ENCODE measurements at places on chromosomes 2 and 18.

DNA sequence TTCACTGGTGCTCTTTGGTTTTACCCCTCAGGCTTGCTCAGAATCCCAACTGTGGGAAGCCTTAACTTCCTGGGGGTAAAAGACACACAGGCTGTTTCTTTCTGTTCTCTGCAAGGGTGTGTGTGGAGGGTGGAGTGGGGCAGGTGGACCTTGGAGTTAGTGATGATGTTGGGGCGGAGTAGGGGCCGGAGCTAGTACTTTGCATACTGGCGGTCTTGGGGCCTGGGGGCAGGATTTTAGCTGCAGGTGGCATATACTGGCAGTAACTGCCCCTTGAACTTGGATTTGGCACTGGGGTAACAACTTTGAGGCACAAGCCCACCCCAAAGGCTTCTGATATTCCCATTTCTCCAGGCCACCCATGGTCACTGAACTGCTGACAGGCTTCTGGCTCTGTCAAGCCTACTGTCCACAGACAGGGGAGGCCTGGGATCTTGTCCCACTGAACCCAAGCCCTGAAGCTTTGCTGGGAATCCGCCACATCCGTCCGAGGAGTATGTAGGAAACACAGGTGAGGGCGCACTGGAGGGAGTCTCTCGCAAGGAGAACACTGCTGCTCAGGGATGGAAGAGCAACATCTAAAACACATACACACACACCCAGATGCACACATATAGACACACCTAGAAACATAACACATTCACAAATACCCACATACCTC lies 258.9 kb downstream of the DYSF start:
- no peak for DNase-seq

DNA sequence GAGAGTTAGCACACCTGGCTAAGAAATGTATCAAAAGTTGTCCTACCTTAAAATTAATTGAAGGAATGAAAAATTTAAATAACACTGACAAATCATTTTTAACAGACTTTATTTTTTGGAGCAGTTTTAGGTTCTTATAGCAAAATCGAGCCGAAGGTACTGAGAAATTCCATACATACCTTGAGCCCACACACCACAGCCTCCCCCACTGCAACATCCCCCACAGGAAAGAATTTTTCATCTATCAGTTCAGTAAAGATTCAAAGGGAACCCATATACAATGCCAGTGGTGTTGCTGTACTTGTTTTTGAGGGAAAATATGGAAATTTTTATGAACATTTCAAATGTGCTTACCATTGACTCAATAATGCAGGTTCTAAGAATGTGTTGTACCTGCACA lies 169.8 kb upstream of the HS6ST1 start:
- DNase-seq: peak; percentile 19

DNA sequence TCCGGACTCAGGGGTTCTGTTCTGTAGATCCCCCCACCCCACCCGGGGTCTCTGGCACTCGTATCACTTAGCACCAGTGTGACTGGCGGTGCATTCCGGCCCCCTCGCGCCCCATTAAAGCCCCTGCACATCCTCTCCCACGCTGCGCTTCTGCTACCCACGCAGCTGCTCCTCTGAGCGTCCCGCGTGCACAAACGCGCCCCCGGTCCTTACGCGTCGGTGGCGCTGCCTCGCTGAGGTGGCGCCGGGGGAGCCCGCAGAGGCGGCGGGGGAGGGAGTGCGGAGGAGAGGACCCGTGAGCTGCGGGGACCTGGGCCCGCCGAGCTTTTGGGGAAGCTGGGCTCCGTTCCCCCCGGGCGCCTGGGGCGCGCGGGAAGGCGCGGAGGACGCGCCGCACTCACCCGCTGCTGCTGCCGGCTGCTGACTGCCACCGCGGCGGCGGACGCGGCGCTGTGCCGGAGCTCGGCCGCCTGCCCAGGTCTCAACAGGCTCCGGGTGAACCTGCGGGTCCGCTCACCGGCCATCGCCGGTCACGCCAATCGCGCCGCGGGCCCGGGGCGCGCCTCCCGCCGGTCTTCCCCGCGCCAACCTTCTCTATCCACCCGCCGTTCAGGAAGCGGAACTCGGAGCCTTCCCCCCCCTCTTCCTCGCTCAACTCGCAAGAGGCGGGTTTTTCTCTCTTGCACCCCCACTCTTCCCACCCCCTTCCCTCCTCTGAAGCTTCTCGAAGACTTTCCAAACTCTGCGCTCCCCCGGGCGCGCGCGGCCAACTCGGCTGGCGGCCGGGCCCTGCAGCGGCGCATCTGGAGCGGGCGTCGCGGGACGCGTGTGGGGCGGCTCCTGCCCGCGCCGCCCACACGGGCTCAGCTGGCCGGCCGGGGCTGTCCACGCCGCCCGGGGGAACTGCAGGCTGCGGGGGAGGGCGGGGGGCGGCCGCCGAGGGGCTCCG lies at the start of gene DOCK10:
Gene DOCK10 (minus strand): TSS at position 618 of the 949 bp plus-strand sequence. CDS start 94 bp downstream, at position 524.
- peak; percentile 46 for DNase-seq

- no peak for DNase-seq
Measured at GRCh38 chr2:106664669-106665068, 177.5 kb downstream of the CD8B2 start.

DNA sequence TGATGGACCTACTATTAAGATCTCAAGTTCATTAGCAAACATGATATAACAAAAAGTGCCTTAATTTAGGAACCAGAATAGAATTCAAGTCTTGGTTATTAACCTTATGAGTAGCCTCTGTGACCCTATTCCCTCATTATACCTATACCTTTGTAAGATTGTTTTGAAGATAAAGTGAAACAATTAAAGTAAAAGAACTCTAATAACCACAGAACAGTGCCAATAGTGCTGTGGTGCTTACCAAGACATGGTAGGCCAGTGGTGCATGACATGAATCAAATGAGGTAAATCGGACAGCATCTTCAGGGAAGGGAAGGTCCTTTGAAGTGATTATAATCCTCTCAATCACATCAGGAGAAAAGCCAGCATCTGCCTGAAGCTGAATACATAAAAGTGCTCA lies 36.4 kb downstream of the METTL4 start:
- DNase-seq: no peak

- DNase-seq: peak; percentile 90
Measured at GRCh38 chr2:127149384-127149783, 42.4 kb upstream of the BIN1 start.

DNA sequence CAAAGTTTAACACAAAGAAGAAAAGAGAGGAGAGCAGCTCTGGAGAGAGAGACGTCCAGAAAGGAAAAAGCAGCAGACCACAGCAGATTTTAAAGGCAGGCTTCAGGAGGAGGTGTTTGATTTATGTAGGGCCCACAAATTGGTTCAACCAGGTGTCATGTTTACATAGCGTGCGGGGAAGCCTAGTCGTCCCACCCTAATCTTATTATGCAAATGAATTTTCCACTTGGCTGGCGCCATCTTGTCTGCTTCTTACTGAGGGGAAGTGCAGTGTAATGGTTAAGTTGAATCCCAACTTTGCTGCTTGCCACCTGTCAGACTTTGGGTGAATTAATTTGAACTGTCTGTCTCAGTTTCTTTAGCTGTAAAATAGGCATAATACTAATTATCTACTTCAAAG lies 282.4 kb upstream of the CYRIA start:
- DNase-seq: no peak

DNA sequence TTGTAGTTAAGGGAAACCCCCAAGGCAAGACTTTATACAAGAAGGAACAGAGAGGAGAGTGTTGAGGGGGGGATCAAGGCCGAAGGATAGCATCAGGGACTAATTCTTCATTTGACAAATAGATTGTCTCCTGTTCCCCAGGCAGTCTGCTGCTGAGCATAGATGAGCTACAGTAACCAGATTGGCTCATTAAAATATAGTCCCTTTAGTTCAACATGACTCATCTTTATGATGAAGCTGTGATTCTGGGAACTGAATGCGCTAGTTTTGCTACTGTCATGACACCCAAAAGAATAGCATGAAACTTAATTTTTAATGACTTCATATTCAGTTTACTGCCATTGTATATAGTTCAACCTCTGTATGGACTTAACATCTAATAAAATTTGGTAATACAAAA lies 35.5 kb downstream of the TMEFF2 start:
- no peak for DNase-seq

DNA sequence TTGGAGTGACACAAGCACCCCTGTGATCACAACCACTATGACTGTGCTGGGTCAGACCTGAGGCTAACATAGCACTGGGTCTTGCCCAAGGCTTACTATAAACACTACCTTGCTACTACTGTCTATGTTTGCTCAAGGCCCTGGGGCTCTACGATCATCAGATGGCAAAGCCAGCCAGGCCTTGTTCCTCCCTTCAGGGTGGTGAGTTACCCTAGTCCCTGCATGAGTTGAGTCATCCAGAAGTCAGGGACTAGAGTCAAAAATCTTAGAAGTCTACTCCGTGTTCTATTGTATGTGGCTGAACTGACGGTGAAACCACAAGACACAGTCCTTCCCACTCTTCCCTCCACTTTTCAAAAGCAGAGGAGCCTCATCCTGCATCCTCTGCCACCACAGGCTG lies 551.2 kb upstream of the FSIP2 start:
- no peak for DNase-seq

DNA sequence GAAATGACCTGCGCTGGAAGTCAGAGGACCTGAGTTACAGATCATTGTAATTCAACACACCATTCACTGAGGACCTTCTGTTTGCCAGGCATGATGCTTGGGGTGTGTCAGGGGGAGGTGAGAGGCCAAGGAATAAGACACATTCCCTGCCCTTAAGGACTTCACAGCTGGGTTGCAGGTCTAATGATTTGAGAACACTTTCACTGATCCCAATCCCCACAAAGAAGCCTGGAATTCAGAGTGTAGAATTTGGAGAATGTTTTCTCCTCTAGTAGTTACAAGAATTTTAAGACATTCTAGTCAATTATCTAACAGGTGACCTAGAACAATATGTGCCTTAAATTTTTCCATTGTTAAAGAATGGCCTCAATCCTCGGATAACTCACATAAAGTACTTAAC lies 322.4 kb downstream of the TNS1 start:
- DNase-seq: no peak

DNA sequence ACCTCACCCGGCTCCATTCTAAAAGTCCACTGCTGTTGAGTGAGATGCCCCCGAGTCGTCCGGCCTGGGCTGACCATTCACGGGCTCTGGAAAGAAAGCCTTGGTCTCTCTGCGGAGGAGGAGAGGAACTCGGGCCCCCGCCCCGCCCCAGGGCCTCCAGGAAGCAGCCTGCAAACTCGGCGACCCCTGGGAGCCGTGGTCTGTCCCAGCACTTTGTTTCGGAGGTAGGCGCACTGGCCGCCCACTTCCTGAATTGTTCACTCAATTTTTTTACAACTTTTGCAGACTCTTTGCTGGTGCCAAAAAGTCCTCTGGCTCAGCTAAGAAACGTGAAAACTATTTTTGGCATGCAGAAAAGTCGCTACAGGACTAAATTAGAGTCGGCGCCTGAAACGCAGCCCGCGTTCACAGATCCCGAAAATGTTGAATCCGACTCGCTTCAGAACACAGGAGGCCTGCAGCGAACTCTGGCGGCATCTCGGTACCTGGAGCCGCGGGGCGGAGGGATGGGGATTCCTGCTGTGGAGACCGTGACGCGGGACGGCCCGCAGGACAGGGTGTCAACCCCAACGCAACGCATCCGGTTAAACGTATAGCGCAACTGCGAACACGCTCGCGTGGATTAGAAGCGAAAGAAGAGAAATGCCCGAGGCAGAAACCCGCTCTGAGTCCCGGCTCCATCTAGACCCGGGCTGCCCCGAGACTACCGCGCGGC lies 1.5 kb downstream of the PXDN start:
- DNase-seq: peak; percentile 95

DNA sequence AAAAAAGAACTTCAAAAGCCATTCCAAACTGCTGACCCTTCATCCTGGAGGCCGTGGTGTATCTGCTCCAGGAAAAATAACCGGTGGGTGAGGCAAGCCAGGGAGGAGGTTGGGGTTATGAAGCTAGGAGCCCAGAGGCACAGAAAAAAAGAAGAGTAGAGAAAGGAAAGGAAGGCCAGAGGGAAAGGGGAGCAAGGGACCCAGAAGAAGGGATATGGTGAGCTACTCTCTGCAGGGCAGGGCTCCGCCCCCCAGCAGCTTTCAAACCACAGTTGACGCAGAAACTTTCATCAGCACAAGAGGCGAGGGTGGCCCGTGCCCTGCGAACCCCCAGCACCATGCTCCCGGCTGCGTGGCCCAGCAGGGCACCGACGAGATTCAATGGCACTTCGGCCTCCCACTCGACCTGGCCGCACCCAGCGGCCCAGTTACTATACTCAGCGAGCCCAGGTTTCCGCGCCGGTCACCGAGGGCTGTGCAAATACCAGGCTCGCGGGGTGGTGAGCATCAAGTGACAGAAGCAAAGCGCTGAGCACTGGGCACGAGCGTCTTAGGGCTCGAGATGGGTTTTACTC lies 665 bp downstream of the MCM6 start:
- peak; percentile 50 for DNase-seq

DNA sequence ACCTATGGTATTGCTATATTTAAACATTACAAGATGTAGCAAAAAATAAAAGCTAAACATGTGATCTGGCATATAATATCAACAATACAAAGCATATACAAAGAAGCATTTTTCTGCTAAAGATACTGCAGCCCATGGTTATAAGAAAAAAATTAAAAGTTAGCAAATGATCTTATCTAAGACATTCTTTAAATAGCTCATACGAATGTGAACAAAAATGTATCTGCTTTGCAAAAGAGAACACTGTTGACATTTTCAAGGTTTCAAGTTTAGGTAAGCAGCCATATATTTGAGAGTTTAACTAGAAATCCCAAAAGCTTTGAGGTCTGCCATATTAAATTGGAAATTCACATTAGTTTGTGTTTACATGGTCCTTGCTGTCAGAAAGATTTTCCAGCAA lies 301.0 kb upstream of the SLC39A10 start:
- peak; percentile 13 for DNase-seq

DNA sequence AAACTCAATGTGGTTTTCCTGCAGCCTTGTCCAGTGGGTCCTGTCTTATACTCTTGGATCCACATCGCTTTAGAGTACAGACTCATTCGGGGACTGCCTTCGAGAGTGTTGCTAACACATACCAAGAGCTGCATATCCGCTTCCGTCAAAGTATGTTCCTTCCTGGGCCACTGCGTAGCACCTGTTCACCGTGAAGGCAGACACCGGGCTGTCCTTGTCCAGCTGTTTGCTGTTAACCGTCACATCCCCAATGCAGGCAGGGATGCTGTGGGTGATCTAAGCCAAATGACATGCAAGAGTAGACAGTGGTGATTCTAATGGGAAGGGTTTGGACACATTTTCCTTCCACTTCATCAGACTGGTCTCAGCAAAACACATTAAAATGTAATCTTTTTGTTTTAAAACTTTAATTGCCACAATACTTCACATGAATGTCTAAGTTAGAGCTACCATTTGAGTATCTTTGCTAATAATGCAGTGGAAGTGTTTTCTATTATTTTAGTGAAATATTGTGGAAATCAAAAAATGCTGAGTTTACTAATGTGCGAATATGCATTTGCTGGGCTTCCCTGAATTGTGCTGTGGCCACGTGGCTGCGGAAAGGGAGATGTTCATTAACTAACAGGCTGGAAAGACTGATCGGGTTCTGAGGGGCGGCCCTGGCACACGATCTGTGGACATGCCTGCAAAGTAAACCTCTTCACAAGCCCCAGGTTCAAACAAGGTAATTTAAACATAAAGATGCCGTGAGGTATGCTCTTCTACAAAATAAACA lies 169.1 kb downstream of the LAMA1 start:
- DNase-seq: no peak

GRCh38 chr2:219440388-219441256 lies 6.0 kb downstream of the SPEG start:
- DNase-seq: no peak

GRCh38 chr2:56871644-56872043 lies 687.9 kb downstream of the CCDC85A start:
- peak; percentile 3 for DNase-seq
